ENCODE measurements at places on chromosomes 6 and 20.

DNA sequence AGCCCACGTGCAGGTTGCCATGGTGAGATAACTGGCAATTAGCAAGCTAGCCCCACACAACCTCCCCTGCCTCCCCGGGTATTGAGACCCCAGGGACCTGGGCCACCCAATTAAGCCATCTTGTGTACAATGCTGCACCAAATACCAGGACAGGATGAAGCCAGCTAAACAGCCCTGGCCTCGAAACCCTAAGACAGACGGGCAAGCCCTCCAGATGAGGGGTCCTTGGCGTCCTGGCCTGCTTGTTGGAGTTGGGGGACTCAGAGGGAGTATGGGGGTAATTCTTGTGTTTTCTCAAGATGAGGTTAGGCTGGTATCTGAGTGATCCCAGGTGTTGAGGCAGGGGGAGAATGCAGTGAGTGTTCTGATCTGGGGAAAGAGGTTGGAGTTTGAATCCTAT lies 8.8 kb upstream of the MAPRE1 start:
- DNase-seq = no peak

GRCh38 chr6:117477988-117478852 lies 4.3 kb upstream of the DCBLD1 start:
- no peak for DNase-seq

- DNase-seq = no peak
Measured at GRCh38 chr20:48586730-48587129, 241.1 kb downstream of the PREX1 start.

DNA sequence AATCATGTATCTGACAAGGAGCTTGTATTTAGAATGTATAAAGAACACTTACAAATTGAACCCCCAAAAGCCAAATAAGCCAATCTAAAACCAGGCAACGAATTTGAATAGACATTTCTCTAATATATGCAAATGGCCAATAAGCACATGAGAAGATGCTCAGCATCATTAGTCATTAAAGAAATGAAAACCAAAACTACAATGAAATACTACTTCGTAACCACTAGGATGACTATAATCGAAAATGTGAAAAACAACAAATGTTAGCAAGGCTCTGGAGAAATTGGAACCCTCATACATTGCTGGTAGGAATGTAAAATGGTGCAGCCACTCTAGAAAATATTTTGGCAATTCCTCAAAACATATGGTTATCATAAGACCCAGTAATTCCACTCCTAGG lies 105.8 kb upstream of the TOP1 start:
- DNase-seq = no peak

DNA sequence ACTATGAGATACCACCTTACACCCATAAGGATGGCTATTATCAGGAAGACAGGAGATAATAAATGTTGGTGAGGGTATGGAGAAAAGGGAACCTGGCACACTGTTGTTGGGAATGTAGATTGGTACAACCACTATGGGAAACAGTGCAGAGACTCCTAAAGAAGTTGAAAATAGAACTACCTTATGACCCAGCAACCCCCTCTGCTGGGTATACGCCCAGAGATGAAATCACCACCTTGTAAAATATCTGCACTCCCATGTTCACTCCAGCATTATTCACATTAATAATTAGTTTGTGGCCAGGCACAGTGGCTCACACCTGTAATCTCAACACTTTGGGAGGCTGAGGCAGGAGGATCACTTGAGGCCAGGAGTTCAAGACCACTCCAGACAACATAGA lies 26.8 kb downstream of the ZBTB9 start:
- no peak for DNase-seq

DNA sequence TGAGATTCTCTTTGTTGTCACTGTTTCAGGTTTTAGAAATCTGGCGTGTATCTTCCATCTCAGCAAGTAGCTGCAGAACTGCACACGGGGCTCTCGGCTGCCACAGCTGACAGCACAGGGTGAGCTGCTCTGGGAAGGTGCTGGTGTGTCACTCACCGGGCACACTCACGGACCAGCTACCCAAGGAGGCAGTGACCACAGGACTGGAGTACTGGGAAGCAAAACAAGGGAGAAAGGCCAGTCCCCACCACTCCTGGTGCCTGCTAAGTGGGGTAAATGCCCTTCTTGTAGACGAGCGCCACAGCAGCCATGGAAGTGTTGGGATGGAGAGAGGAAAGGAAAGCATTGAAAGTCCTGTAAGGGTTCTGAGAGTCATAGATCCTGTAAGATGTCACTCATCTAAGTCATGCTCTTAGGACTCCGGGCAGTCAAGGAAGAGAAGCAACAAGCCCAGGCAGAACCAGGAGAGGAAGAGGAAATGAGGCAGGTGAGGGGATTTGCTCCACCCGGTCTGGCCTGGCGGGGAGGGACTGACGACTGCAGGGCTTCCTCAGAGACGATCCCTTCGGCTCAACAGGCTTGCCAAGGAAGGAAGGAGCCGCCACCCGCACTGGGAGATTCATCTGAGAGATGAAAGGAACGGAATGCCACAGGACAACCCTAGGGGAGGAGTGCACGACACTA lies 48.1 kb downstream of the PRDM1 start:
- no peak for DNase-seq

- DNase-seq = no peak
Measured at GRCh38 chr6:3199382-3199781, 28.1 kb downstream of the TUBB2B start.

DNA sequence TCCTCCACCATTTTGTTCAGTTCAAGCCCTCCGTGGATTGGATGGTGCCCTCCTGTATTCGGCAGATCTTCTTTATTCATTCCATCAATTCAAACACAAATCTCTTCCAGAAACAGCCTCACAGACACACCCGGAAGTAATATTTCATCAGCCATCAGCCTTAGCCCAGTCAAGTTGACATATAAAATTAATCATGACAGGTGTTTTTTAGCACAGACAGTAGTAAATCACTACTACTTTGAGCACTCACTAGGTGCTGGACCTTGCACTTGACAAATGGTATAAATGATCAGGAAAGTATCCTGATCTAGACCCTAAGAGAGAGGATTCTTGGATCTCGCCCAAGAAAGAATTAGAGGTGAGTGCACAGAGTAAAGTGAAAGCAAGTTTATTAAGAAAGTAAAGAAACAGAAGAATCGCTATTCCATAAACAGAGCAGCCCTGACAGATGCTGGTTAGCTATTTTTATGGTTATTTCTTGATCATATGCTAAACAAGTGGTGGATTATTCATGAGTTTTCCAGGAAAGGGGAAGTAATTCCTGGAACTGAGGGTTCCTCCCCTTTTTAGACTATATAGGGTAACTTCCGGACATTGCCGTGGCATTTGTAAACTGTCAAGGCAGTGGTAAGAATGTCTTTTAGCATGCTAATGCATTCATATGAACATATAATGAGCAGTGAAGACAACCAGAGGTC lies 194.6 kb upstream of the LAMP5 start:
- no peak for DNase-seq

- DNase-seq = no peak
Measured at GRCh38 chr6:108363889-108364313, 69.0 kb downstream of the AFG1L start.

- DNase-seq = no peak
Measured at GRCh38 chr6:104930939-104931338, 26.0 kb upstream of the LIN28B start.

- DNase-seq = peak; percentile 60
Measured at GRCh38 chr6:56804996-56805395, 149.9 kb upstream of the BEND6 start.

- no peak for DNase-seq
Measured at GRCh38 chr6:36459501-36459900, 16.7 kb downstream of the KCTD20 start.

- no peak for DNase-seq
Measured at GRCh38 chr20:14617123-14617522, 279.7 kb upstream of the FLRT3 start.

- DNase-seq = no peak
Measured at GRCh38 chr6:20991910-20992309, 457.7 kb downstream of the CDKAL1 start.

- peak; percentile 19 for DNase-seq
Measured at GRCh38 chr20:21272279-21272678, 30.9 kb upstream of the XRN2 start.

DNA sequence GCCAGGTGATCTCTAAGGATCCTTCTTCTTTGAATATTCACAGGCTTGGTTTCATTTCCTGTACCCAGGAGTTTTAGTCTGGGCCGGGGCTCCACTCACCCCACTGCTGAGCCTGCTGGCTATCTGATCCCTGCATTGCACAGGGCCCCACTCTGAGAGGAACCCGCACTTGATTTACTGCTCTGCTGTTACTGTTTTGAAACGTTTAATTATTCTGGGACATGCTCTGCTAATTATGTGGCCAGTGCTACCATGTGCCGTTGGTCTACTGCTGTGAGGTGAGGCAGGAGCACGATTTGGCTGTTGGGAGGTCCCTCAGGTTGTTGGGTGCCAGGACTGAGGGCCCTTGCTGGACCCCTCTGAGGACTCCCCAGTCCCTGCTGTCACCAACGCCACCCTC lies 108.7 kb upstream of the SIRPA start:
- no peak for DNase-seq

- DNase-seq = peak; percentile 81
Measured at GRCh38 chr6:129749749-129750120, 39.8 kb upstream of the ARHGAP18 start.

GRCh38 chr20:53370345-53370961 lies 223.2 kb downstream of the ZNF217 start:
- DNase-seq = no peak

DNA sequence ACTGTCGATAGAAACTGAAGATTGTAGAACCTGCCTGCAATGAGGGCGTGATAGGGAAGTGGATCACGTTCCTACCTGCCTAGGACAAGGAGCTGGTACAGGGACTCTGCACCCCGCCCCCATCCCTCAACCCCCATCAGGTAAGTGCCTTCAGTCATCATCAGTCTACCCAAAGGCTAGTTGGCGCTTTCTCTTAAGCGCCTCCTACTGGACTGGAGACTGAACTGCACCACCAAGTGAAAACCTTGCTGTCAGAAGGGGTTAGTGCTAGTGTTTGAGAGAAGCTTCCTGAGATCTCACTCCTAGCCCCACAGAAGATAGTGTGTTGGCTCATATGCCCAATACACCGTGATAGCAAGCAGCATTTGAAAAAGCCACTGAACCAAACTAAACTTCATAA lies 706.5 kb upstream of the MAN1A1 start:
- DNase-seq = no peak

DNA sequence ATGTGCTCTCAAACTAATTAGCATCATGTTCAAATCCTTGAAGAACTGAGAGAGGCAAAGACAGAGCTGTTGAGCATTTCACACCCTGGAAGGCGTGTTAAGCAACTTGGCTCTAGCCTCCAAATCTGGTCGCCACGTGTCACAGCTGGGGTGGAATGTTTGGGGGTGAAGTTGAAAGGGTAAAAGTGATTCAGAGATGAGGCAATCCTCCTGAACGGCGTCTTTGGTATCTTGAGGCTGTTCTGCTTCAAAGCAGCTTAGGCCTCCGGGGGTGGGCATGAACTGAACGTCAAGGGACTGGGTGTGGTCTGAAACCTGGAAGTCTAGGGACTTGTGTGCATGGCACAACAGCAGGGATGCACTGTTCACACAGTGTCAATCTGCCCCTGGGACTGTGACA lies 62.3 kb downstream of the TRAM2 start:
- DNase-seq = peak; percentile 85

GRCh38 chr20:35277531-35278395 lies at the start of gene MMP24OS:
Gene MMP24OS, minus strand, starts transcription at chr20:35278122. Its CDS starts 193 bp downstream, at chr20:35277929.
- peak; percentile 96 for DNase-seq

DNA sequence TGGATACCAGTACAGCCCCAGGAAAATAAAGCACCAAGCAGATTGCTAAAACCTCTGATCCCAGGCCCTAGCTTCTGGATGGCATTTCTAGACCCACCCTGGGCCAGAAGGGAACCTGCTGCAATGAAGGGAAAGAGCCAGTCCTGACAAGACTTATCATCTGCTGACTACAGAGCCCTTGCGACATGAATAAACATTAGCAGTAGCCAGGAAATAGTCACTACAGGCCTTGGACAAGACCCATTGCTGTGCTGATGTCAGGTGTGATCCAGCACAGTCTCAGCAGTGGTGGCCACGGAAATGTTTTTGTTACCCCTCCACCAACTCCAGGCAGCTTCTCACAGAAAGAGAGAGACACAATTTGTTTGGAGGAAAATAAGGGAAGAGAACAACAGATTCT lies 399.3 kb downstream of the HAO1 start:
- DNase-seq = no peak

DNA sequence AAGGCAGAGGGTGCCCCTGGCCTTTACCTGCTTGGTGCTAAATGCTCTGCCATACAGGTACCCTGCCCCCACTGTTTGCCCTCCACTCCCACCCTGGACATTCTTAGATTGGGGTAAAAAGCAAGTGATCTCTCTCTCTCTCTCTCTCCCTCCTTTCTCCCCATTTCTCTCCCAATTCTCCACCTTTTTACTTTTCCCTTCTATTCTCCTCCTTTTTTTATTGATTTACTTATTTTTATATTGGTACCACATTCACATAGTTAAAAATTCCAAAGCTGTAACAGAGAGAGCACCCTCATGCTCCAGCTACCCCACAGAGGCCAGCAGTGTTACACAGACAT lies 37.7 kb upstream of the ID1 start:
- DNase-seq = no peak

GRCh38 chr20:16865406-16865805 lies 117.2 kb downstream of the OTOR start:
- DNase-seq = no peak

DNA sequence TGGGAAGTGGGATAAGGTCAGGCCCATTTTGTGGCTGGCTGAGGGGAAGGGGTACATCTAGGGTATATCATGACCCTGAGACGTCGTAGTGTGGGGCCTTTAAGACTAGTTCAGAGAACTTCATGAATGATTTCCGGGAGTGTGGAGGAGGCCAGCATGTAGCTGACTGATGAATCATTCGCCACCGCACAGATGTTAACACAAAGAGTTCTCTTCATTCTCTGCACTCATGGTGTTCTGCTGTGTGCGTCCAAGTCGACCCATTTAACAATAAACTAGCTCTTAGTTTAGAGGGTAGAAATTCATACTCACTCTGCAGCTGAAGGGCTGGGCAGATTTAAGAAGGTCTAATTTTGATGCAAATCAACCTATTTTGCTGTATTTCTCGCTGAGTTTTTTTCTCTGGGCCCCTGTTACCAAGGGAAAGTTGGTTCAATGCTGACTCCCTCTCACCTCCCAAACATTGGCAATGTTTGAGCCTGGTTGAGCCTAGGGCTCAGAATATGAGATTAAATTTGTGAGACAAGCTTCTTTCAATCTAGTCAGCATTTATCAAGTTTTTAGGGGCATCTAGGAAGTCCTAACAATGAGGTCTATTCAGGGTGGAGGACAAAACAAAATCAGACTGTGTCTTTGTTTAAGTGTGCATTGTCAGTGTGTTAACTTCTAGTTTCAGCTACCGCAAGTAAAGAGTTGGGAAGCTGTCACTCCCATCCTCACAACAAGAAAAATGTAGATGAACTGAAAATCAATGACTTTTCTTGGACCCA lies 106.8 kb upstream of the CBLN4 start:
- no peak for DNase-seq

DNA sequence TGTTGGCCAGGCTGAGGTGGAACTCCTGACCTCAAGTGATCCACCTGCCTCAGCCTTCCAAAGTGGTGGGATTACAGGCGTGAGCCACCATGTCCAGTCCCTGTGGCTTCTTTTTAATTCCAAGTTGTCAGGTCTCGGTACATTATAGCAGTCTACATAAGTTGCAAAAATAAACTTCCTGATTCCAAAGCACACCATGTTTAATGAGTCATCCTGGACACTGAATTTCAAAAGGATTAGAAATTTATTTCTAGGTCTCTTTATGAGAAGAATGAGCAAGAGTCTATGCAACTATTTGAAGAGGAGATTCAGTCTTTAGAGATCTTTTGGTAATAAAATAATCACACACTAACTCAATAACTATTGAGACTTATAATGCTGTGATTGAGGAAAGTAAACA lies 63.9 kb upstream of the MCHR2 start:
- DNase-seq = peak; percentile 18

GRCh38 chr6:134175532-134176263 lies 123.3 kb upstream of the SLC2A12 start:
- peak; percentile 84 for DNase-seq
